ENCODE measurements at places on chromosomes 12 and 14.
A peak's percentile ranks its signal among the peaks of the same experiment; 100 is the strongest.

DNA sequence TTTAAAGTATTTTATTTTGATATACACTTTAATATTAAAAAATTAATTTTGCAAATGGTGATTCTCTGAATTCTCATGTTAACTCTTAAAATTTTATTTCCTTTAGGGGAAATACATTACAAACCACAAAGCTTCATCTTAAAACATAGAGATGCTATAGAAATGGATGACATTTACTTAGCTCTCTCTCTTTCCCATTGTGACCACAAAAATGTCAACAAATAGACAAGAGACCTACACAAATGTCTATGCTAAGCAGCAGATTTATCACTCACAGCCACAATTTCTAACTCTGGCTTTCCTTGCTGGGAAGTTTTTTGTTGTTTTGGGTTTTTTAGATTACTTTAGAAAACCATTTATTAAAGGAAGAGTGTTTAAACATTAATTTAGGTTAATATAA is 19.9 kb upstream of the PHC1 start:
- no peak for DNase-seq

- DNase-seq, result no peak
Observed at GRCh38 chr12:56126732-56127239, 1.3 kb upstream of the ESYT1 start.

DNA sequence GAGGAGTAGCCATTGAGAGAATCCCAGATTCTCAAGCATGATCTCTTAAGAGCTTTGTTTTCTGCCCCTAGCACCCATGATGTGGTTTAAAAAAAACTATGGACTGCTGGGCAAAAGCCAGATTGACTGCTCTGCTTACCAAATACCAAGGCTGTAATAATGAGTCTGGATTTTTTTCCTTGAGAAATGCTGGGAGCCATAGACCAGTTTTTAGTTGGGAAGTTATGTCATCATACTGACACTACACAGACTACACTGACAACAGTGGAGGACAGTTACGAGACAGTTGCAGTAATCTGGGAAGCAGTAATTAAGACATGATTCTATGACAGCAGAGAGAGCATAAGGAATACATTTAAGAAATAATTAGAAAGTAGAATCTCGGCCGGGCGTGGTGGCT is 35.8 kb downstream of the SPATA7 start:
- DNase-seq, result no peak

- DNase-seq, result peak; percentile 17
Observed at GRCh38 chr14:64502887-64503433, 678 bp downstream of the ZBTB25 start.

DNA sequence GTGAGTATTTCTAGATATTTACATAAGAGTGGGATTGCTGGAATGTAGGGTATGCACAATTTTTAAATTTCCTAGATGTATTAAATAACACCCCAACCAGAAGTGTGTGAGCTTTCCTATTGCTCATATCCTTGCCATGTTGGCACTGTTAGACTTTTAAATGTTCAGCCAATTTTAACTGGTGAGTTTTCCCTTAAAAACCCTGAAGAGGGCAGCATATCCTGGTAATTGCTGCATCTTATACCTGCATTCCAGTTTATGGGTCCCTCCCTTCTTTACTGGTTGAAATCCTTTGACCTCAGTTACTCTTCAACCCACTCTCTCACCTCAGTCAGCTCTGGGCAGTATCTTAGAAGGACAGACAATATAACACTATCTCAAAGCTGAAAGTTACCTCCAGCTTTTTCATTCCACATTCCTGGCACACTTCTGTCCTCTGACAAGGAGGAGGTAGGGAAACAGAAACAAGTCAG is 270.6 kb downstream of the PAWR start:
- no peak for DNase-seq

GRCh38 chr12:75862692-75863471 is 168.7 kb downstream of the PHLDA1 start:
- DNase-seq, result peak; percentile 30

DNA sequence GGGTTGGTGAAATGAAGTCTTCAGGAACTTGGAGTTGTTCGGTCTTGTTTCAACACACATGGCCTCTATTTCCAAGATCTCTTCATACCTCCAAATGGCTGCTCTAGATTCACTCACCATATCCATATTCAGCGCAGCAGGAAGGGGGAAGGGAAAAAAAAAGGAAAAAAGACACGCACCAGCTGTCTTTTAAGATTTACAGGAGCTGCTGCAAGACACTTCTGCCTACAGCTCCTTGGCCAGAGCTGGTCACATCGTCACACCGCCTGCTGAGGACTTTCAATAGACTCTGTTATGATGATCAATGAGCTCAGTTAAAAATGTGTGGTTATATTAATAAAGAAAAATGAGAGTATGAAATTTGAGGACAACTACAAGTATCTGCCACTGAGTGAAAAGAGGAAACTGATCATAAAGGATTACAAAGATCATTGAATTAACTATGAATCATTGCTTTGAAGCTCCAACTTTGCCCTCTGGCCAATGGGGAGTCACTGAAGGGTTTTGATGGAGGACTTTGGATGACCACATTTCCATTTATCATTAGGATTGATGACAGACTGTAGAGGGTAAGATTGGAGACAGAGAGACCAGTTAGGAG is 182.1 kb upstream of the HMGA2 start:
- no peak for DNase-seq

DNA sequence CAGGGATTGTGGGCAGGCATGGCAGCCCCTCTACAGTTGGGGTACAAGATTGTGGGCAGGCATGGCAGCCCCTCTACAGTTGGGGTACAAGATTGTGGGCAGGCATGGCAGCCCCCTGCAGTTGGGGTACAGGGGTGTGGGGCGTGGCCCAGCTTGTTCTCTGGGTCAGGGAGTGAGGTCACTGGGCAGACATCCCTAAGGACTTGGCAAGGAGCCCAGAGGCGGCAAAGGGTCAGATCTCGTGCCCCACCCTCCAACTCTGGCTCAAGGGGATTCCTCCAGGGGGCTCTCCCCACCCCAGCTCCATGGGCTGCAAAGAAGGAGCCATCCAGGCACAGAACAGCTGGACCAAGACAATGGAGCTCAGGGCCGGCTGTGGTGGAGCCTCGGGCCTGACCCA is 25.8 kb upstream of the NUDT14 start:
- no peak for DNase-seq

GRCh38 chr14:101947577-101947903 is 16.8 kb upstream of the DYNC1H1 start:
- DNase-seq, result no peak

DNA sequence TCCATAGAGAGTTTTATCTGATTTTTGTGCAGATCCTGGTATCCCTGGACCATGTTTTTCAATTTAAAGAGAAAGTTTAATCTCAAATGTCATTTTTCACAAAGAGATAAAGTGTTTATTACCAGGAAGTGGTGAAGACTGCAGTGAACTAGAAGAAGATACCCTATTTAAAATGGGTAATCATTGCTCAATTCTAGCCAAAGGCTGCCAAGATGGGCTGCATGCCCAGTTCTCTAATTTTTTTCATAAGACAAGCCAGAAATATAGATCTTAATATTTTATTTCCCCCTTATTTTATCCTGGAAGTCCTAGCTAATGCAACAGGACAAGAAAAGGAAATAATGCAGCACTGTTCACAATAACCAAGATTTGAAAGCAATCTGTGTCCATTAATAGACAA is 343.5 kb downstream of the PCNX1 start:
- no peak for DNase-seq

DNA sequence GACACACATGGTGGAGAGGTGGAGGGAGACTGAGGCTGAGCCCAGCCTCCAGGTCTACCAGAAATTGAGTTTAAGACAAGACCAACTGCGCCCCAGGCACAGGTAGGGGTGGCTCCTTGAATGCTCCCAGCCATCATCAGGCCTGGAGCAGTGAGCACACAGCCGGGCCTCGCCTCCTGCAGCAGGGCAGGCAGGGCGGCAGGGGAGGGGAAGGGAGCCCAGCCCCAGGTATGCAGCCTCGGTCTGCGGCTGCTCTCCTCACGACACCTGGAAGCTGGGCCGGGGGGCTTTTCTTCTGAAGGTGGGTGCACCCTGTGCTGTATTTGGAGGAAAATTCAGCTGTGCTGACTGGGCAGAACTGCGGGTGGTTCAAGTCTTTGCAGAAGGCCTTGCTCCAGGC is 29.5 kb upstream of the TDRD9 start:
- DNase-seq, result no peak

- no peak for DNase-seq
Observed at GRCh38 chr12:99767809-99768208, 120.3 kb downstream of the GARIN6 start.

Measured in hepatic stellate cell (primary cell).